ENCODE measurements at places on chromosomes 5 and 9.

- DNase-seq = no peak
Observed at GRCh38 chr5:122863721-122864120, 18.3 kb downstream of the SNX24 start.

- DNase-seq = no peak
Observed at GRCh38 chr5:73640861-73641320, 14.9 kb downstream of the ARHGEF28 start.

GRCh38 chr9:86324308-86324707, 29.9 kb downstream of the TUT7 start:
- no peak for DNase-seq

DNA sequence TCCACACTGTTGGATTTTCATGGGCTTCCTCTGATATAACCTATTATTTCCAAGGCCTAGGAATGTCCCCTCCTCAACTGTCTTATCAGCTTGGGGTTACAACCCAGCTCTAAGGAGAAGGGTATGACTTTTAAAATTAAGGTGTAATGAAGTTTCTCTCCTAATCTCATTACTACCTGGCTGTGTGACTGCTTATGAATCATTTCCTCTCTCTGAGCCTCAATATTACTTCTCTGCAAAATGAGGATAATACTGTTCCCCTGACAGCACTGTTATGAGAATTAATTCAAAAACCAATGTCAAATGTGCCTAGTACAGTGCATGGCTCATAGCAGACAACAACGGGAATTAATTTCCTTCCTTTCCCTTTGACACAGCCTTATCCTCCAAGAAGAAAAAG, 118.9 kb downstream of the NR6A1 start:
- DNase-seq = no peak

GRCh38 chr5:36648426-36648825, 42.0 kb downstream of the SLC1A3 start:
- DNase-seq = no peak

DNA sequence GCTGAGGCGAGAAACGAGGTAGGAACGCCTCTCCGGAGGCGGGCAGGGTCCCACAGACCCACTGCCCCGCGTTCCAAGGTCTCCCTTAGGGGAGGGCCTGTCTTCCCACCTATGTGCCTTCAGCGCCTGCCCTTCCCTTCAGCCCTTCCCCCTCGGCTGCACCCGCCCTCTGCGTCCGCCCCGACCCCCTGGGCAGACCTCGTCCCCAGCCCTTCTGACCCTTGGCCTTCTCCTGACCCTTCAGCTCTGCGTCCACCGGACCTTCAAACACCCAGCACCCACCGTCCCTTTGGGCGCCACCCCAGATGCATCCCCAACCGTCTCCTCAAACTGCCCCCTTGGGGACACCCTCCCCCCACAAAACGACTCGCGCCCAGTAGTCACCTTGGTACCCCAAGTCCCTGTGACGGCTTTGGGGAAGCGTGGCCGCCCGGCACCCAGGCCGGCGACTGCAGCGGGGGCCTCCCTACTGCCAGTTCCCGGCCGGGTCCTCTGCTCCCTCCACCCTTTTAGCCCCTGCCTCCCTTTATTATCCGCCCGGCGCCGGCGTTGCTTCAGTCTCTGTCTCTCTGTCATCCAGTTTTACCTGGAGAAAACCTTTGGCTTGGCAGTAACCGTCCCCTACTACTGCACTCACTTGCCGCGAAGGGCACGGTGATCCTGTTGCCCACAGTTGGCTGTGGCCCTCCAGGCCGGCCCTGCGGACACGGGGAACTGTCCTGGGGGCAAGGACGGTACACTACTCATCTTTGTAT, 421 bp downstream of the RUSC2 start:
- DNase-seq = no peak

DNA sequence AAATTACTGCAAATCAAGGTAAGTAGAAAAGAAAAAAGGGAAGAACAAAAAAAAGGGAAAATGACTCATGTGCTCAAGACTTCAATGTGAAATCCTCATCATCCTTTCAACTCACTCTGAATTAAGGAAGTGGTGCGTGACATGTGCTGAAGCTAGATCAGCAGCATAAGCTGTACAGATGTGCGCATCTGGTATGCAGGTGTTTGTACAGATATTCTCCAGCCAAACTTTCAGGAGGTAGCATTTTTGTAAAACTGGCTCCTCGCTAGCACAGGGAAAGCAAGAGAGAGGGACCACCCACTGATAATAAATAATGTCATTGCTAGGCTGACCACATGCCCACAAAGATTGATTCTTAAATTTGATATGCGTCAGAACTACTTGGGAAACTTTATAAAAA, 253.9 kb upstream of the RGMB start:
- no peak for DNase-seq

DNA sequence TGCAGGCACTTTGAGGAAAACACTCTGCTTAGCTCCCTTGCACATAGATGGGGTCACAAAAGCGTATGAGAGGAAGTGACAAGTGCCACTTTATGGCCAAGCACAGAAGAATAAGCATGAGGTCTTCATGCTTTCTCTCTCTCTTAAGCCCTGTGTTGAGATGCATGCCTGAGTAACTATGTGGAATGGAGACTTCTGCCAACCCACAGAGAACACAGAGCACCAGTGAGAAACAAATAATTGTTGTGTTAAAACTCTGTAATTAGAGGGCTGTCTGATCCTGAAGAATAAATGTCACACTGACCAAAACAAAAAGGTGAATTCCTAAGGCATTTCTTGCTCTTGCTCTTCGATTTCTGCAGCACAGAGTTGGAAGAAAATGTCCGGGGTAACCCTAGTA, 488.5 kb downstream of the CTNND2 start:
- no peak for DNase-seq

GRCh38 chr9:5839572-5839902, 6.6 kb upstream of the ERMP1 start:
- DNase-seq = no peak

- peak; percentile 63 for DNase-seq
Observed at GRCh38 chr5:36944607-36945225, 68.1 kb downstream of the NIPBL start.

DNA sequence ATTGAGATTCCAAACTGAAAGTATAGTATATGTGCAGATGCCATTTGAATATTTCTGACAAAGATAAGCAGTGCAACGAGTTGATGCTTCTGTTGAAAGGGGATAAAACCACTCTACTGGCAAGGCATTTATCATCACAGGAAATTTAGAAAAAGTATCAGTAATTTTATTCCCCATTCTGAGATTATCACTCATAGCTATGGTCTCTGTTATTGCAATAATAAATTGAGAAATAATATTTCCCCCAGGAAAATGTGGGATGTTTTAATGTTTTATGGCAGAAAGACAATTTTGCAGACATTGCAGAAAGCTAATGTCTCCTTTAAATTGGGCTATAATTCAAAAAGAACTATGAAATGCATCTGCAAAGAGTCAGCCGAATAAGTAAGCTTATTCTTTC, 1612.7 kb upstream of the ACO1 start:
- DNase-seq = no peak

DNA sequence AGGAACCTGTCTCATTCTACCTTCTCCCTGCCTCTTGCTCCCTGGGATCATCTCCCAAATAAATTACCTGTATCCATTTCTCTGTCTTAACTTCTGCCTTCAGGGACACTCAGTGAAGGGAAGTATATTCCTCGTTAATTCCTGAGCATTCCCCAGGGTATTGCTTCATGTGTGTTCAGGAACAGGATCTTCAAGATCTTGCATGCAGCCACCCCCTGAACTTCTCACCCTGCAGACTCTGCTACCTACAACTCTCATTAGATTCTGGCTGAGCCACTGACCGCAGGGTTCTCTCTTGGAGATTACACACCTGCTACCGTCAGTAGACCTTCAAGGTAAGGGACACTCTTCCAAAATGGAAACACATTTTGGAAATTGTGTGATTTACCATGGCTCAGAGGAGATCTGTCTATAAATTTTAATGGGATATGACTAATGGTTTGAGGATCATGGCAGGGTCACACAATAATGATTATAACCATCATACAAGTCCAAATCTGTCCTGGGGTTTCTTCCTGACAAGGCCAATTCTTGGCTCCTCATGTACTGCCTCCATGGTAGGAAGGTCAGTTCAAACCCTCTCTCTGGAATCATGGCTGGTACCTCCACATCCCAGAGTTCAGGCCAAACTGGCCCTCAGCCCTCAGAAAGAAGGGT, 38.9 kb upstream of the UGCG start:
- no peak for DNase-seq

DNA sequence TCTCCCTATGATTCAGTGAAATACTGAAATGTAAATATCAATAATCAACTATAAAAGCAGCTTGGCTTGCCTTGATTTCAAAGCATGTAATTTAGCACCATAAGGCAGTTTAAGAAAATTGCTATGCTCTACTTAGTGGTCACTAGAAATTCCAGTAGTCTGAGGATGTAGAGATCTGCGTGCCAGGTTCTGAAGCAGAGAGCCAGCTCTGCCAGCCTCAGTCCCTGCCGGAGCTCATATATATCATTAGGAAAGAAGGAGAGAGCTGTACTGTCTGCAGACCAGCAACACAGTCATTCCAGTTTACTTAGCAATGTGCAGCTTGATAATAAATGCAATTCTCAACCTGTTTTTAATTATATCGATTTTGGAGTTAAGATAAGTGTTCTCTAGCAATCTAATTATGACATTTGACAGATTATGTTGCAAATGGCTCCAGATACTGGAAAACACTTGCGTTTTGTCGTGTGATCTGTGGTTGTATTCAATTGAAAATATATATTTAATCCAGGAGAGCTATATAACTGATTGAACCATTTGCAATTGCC, 540.5 kb downstream of the CTNND2 start:
- DNase-seq = no peak

- peak; percentile 18 for DNase-seq
Observed at GRCh38 chr9:131366761-131367401, 27.0 kb upstream of the PRRC2B start.

- no peak for DNase-seq
Observed at GRCh38 chr9:135480071-135480939, 723 bp downstream of the PPP1R26 start.

DNA sequence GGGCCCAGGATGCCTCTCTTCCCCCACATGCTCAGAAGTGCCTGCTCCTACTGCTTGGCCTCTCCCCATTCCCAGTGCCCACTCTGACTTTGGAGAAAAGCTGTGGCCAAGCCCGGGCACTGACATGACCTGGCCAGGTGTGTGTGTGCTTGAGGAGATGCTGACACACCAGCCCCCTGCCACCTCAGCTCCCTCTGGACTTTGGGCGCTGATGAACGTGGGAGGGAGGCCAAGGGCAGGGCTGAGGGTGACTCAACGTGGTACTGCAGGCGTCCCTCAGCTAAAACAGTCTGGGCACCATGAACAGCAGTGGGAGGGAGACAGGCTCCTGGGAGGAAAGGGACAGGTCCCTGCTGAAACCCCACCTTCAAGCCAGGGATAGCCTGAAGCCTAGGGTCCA, 3.9 kb downstream of the TRIM36 start:
- no peak for DNase-seq

DNA sequence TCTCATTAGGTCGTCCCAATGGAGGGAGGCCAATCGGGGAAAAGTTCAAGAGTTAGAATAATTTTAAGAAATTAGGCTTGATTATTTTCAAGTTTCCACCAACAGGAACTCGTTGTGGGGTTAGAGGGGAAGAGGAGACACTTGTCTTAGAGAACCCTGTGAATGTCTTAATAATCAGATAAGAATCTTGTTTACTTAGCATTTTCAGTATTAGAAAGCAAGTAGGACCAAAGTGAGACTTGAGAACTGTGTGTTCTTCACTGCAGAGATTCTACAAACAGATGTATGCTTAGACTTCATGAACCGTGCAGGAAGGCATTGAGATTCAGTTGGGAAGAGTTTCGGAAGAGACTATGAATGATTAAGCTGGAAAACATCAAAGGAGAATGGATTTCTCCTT, 69.0 kb upstream of the HMHB1 start:
- DNase-seq = no peak

DNA sequence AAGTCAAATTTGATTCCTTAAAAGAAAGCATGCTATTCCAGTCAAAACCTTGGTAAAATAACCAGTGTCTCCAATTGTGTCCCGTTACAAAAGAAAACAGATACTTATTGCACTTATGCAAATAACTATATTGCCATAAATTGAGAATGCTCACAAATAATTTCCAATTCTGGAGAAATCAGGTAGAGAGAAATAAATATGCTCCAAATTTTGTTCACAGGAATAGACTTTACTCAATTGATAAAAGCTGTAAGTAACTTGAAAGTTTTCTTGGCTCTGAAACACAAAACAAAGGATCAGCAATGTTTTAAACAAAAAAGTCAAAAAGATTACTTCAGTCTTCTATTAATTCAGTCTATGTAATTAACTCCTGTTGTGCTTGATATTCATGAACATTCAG, 7.8 kb upstream of the DTWD2 start:
- no peak for DNase-seq

- DNase-seq = peak; percentile 91
Observed at GRCh38 chr9:86354011-86354817, at the start of gene TUT7. TUT7 (minus strand) TSS chr9:86354410; CDS start chr9:86353199, 1,211 bp downstream.

GRCh38 chr5:17203329-17204132, 13.9 kb upstream of the BASP1 start:
- DNase-seq = no peak

DNA sequence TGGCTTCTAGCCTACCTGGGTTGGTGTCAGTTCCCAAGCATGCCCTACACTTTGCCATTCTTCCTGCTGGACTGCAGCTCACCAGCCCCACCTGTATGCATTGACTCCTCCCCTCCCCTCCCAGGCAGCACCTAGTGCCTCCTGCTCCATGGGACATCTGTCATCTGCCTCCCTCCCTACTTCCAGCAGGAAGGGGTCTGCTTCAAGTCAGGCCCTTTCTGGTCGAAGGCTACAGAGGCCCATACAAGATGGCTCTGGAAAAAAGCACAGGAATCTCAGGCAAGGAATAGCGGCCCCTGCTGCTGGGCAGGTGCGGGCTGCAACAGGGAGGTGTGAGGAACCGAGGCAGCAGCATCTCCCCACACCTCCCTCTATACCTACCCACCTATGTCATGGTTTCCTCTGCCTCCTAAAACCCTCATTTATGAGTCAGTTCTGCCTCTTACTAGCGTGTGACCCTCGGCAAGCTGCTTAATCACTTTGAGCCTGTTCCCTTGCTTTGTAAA, 19.7 kb downstream of the WWC1 start:
- no peak for DNase-seq

DNA sequence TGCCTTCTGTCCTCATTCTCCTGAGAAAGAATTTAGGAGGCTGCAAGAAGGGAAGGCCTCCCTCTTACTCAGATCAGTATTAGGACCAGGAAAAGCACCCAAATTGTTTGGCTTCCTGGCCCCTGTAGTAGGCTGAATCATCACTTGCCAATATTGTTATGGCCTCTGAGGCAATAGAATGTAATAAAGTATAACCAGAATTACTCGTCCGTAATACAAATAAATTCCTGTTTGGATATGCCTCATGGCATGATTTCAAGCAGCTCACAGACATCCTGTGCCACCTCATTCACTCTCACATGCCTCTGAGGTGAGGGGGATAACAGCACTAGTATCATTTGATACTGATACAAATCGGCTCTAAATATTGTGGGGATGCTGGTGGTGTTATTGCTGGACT, 427.3 kb downstream of the ISL1 start:
- no peak for DNase-seq

GRCh38 chr5:100761192-100761591, 141.9 kb downstream of the ST8SIA4 start:
- no peak for DNase-seq

All from CD4-positive, alpha-beta T cell treated with Interferon alpha-2 for 1 hour (primary cell).